ENCODE measurements at places on chromosomes 16 and 17.

- no peak for DNase-seq
These were observed 3.1 kb downstream of the ITGB4 start for GRCh38 chr17:75724016-75725003.

DNA sequence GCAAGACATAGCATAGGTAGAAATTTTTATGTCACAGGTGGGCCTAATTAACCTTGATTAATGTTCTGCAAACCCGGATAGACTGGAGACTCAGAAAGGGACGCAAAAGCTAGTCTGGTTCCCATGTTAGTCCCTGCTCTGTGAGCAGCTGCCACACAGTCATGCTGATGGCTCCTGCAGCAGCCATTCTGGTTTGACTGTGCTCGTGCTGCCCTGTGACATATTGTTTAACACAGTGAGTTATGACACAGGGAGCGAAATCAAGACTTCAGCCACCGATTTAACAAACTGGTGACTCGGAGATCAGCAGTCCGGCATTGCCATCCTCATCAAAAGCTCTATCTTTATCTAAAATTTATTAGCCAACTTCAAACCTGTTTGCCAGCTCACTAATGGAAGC lies 169.8 kb downstream of the WWOX start:
- no peak for DNase-seq

- no peak for DNase-seq
These were observed 43.6 kb downstream of the IKZF3 start for GRCh38 chr17:39820541-39820940.

GRCh38 chr17:80426671-80427326 lies 11.8 kb downstream of the ENDOV start:
- peak; percentile 46 for DNase-seq

DNA sequence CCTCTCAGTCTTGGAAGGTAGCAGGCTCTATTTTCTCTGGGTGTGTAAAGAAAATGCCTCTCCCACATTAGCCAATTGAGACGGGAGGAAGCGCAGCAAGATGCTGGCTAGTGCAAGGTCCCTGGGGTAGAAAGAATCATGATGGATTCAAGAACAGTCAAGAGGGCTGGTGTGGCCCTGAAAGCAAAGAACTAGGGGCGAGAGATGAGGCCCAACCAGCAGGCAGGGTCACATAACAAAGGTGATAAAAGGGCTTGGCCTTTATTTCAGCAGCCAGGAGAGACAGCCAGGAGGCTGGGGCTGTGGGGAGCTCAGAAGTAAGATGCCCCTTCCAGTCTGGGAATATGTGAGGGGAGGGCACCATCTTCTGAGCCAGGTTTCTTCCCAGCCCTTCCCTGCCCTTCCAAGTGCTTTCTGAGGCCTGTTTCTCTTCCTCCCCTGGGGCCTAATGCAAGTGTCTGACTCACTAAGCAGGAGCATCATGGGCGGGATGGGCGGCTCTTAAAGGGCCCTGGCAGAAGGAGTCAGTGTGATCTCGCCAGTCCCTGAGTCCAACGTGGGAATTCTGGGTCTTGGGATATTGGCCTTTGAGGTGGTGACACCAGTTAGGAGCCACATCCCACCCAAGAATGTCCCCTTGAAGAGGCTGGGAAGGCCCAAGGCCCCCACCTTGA lies 3.9 kb upstream of the NLRC5 start:
- peak; percentile 89 for DNase-seq

DNA sequence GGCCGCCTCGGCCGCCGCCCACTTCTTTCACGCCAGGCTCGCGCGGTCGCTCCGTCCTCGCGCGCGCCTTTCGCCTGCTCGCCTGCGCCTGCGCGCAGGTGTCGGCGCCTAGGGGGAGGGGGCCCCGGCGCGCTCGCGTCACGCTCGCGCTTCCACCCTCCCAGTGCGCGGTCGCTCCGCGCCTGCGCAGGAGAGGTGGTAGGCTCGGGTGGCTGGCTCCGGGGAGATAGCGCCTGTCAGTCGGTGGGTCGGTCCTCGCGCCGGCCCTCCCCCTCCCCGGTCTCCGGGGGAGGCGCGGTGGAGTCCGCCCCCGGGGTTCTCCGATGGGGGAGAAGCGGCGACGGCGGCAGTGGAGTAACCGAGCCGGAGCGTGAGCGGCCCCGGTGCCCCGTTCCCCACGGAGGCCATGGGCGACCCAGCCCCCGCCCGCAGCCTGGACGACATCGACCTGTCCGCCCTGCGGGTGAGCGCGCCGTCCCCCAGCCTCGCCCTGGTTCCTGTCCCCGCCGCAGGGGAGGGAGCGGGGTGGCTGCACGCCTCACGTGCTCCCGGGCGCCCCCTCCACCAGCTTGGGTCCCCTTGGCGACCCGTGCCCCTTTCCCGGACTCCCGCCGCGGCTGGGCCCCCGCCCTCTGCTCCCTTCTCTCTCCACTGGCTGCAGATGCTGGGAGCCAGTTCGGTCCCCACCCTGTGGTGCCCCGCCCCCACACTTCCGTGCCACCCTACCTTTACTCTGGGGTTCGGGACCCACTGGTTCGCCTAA lies at the start of gene MINK1:
MINK1 (plus strand) TSS at position 163 of the 763 bp plus-strand sequence; CDS start at position 407, 244 bp downstream.
- peak; percentile 93 for DNase-seq

DNA sequence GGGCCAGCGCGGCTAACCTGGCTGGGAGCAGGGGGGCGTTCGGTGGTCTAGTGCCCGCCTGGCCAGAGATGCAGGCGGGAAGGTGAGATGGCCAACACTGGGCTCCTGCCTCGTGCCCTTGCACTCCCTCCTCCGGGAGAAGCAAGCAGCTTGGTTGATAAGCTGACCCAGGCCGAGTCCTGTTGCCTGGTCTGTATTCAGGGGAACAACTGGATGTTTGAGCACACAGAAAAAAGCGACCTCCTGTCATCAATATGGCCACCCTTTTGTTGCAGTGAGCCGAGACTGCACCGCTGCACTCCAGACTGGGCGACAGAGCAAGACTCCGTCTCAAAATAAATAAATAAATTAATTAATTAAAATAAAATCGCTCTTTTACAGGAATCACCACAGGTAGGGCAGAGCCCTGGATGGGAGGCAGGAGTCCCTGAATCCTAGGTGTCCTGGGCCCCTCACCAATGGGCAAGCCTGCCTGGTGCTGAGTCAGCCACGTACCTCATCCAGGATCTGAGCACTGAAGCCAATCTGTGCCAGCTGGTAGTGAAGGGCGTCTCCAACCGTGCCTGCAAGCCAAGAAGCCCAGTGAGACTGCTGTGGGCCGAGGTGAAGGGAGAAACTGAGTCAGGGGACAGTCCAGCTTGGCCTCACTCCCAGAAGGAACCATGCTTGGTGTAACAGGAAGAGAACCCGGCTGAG lies 31.8 kb downstream of the HASPIN start:
- no peak for DNase-seq
